ENCODE measurements at places on chromosomes 2 and 18. TPM values are rescaled to one million over a fixed set of nuclear protein-coding genes. Genes with fewer than 3 reads are reported as not detected.

- H3K27ac ChIP-seq = no peak overlapping the region
- H3K36me3 ChIP-seq = peaks cover 3% of the 10 kb centered on the region
- DNase-seq = peak; percentile 41
Measured at GRCh38 chr2:240500561-240501423, 57.0 kb downstream of the ANKMY1 start.

GRCh38 chr2:180647621-180648020 is 332.8 kb upstream of the UBE2E3 start:
- H3K36me3 ChIP-seq = no peaks in the 10 kb centered on the region
- H3K4me1 ChIP-seq = peaks cover 4% of the 10 kb centered on the region
- no peaks in the 10 kb centered on the region for H3K27me3 ChIP-seq
- H3K27ac ChIP-seq = no peak overlapping the region

Gene NYAP2
- total RNA-seq = under 0.01 TPM

- no peak overlapping the region for H3K27ac ChIP-seq
- H3K4me1 ChIP-seq = no peaks in the 10 kb centered on the region
- H3K4me3 ChIP-seq = no peak overlapping the region
- no peaks in the 10 kb centered on the region for H3K36me3 ChIP-seq
- no peaks in the 10 kb centered on the region for H3K27me3 ChIP-seq
- DNase-seq = no peak
Measured at GRCh38 chr2:123913143-123913735, 111.8 kb upstream of the CNTNAP5 start.

GRCh38 chr2:218856167-218856895 is 3.3 kb upstream of the WNT6 start:
- H3K27me3 ChIP-seq = peaks cover 75% of the 10 kb centered on the region
- H3K27ac ChIP-seq = no peak overlapping the region
- DNase-seq = peak; percentile 35
- peaks cover 8% of the 10 kb centered on the region for H3K4me1 ChIP-seq
- H3K4me3 ChIP-seq = no peak overlapping the region
- H3K36me3 ChIP-seq = no peaks in the 10 kb centered on the region

- no peaks in the 10 kb centered on the region for H3K4me1 ChIP-seq
- H3K4me3 ChIP-seq = no peak overlapping the region
- no peak for DNase-seq
- H3K27me3 ChIP-seq = peaks cover 6% of the 10 kb centered on the region
Measured at GRCh38 chr2:48264627-48265026, 265.3 kb upstream of the STON1 start.

DNA sequence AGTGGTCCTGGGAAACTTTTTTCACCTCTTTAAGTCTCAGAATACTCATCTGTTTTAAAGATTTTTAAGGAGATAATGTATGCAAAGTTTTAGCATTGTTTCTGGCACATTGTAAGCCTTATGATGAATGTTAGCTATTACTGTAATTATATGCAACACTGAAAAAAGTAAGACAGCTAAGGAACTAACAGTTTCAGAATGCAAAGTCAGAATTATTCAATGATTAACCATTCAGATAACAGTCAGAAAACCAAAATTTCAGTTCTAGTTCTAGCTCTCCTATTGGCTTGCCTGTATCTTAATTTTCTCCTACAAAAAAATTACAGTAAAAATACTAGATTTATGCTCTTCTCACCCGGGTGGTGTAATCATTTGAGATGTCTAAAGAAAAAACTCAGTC is 101.1 kb downstream of the SLC4A10 start:
- no peak for DNase-seq
- H3K4me1 ChIP-seq = no peaks in the 10 kb centered on the region
- no peaks in the 10 kb centered on the region for H3K36me3 ChIP-seq
- no peak overlapping the region for H3K27ac ChIP-seq

GRCh38 chr18:26134107-26134506 is 438 bp downstream of the PSMA8 start:
- no peaks in the 10 kb centered on the region for H3K4me1 ChIP-seq
- no peaks in the 10 kb centered on the region for H3K36me3 ChIP-seq
- H3K27me3 ChIP-seq = no peaks in the 10 kb centered on the region
- H3K4me3 ChIP-seq = no peak overlapping the region

Gene GPBAR1
- 0.36 TPM for total RNA-seq

Gene CPO
- not detected for total RNA-seq

GRCh38 chr2:217462121-217462520 is 540.7 kb downstream of the TNS1 start:
- no peaks in the 10 kb centered on the region for H3K4me1 ChIP-seq
- H3K27ac ChIP-seq = no peak overlapping the region
- no peaks in the 10 kb centered on the region for H3K27me3 ChIP-seq
- no peak for DNase-seq
- H3K4me3 ChIP-seq = no peak overlapping the region

DNA sequence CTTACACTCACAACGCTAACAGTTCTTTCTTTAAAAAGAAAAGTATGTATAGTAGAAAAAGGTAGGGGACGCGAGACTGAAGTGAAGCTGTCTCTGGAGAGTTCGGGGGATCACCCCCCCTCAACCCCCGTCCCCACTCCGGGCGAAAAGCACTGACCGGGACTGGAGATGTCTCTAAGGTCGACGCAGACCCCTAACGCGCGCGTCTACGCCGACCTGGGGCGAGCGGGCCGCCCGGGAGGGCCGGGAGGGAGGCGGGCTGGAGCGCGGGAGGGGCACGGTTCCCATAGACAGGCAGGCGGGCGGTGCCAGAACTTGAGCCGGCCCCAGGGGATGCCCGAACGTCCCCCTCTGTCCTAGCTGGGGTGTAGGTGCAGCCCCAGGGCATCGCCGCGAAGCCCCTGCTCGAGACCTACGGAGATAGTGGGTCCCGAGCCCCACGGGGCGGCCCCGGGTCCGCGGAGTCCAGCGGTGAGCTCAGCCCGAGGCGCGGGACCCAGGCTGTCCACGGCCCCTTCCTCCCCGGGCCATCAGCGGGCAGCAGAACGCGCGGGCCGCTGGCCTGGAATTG is 82.2 kb downstream of the CHRNA1 start:
- H3K27ac ChIP-seq = peak overlapping the region; percentile 86
- DNase-seq = peak; percentile 94

- no peaks in the 10 kb centered on the region for H3K36me3 ChIP-seq
- no peak overlapping the region for H3K4me3 ChIP-seq
- H3K27me3 ChIP-seq = no peaks in the 10 kb centered on the region
- H3K27ac ChIP-seq = no peak overlapping the region
Measured at GRCh38 chr2:170354855-170355780, 177.2 kb downstream of the MYO3B start.

GRCh38 chr18:54743605-54743995 is 84.7 kb upstream of the RAB27B start:
- H3K36me3 ChIP-seq = no peaks in the 10 kb centered on the region
- H3K4me1 ChIP-seq = peaks cover 47% of the 10 kb centered on the region
- H3K4me3 ChIP-seq = no peak overlapping the region
- DNase-seq = no peak
- H3K27ac ChIP-seq = peak overlapping the region; percentile 84

GRCh38 chr2:29560566-29560965 is 360.8 kb downstream of the ALK start:
- no peak overlapping the region for H3K27ac ChIP-seq
- DNase-seq = no peak
- H3K4me3 ChIP-seq = no peak overlapping the region
- no peaks in the 10 kb centered on the region for H3K27me3 ChIP-seq
- no peaks in the 10 kb centered on the region for H3K4me1 ChIP-seq

GRCh38 chr2:108417254-108417653 is 31.8 kb upstream of the GCC2 start:
- H3K36me3 ChIP-seq = no peaks in the 10 kb centered on the region
- H3K27me3 ChIP-seq = no peaks in the 10 kb centered on the region
- H3K27ac ChIP-seq = no peak overlapping the region
- peaks cover 5% of the 10 kb centered on the region for H3K4me1 ChIP-seq
- no peak for DNase-seq
- H3K4me3 ChIP-seq = no peak overlapping the region

Gene KCNS3
- total RNA-seq = 2.7 TPM

Gene LOXHD1
- not detected for total RNA-seq

Gene CCL20
- 1.2 TPM for total RNA-seq

Gene TMEFF2
- total RNA-seq = under 0.01 TPM

- peak overlapping the region; percentile 70 for H3K4me3 ChIP-seq
- H3K4me1 ChIP-seq = peaks cover 43% of the 10 kb centered on the region
- no peaks in the 10 kb centered on the region for H3K27me3 ChIP-seq
Measured at GRCh38 chr18:22558945-22559385, 141.2 kb upstream of the CTAGE1 start.

Gene SUCLG1
- 57.2 TPM for total RNA-seq

Gene RAB6D
- total RNA-seq = under 0.01 TPM

Gene ATOH8
- total RNA-seq = 18.6 TPM

GRCh38 chr2:176270100-176270750 is 983 bp downstream of the MTX2 start:
- H3K36me3 ChIP-seq = peaks cover 4% of the 10 kb centered on the region
- H3K4me3 ChIP-seq = peak overlapping the region; percentile 94
- no peak for DNase-seq
- no peaks in the 10 kb centered on the region for H3K27me3 ChIP-seq

DNA sequence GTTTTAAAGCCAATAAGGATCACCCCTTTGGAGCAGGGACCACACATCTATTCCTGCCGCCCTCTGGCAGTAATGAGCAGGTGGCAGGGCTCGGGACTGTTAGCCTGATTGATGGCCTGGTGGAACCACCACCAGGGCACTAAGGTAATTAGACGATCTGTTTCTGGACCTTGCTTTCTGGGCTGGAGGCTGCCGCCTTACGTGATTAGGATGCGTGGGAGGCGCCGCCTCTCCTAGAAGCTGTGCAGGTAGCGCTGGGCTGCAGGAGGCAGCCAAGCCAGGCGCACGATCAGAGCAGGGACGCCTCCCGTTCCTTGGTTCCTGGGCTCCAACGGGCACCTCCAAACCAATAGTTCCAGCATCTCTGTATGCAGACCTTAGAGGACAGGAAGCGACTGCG is 242.6 kb upstream of the RAB12 start:
- peaks cover 6% of the 10 kb centered on the region for H3K27me3 ChIP-seq
- H3K27ac ChIP-seq = no peak overlapping the region
- peaks cover 25% of the 10 kb centered on the region for H3K4me1 ChIP-seq
- no peak for DNase-seq
- no peaks in the 10 kb centered on the region for H3K36me3 ChIP-seq
- no peak overlapping the region for H3K4me3 ChIP-seq

Gene XDH
- under 0.01 TPM for total RNA-seq

DNA sequence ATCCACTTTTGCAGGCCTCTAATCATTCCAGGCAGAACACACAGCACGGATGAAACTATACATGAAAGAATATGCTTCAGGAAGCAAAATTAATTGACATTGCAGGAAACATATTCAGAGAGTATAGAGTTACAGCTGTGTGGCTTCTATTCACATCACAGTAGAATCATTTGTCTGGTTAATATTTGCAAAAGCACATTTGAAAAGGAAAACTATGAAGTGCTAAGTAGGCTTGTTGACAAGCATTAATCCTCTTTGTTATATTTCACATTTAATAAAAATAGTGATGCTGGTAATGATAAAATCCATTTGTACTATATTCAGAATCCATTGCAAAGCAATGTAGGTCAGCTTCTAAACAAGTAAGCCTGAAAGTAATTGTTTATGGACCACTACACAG is 32.2 kb upstream of the PIK3C3 start:
- H3K27ac ChIP-seq = no peak overlapping the region
- DNase-seq = no peak

Gene CLEC4F
- not detected for total RNA-seq

DNA sequence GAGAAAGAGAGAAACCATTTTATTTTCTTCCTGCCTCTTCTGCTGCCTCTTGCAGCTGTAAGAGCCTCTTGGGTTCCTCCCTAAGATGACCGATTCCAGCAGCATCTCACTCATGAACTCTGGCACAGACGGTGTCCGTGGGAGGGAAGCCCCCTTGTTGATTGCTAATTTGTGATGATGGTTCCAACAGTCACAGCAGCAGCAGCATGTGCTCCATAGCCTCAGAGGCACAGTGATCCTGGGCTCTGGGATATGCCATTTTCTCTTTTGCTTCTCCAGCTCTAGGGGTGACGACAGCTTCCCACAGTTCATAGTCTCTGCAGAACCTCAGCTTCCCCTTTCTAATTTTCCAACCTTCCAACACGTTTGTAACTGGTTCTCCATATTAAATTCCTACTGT is 324.2 kb upstream of the HS6ST1 start:
- H3K4me3 ChIP-seq = no peak overlapping the region
- no peaks in the 10 kb centered on the region for H3K4me1 ChIP-seq
- no peak overlapping the region for H3K27ac ChIP-seq
- H3K36me3 ChIP-seq = no peaks in the 10 kb centered on the region

GRCh38 chr2:58665154-58665553 is 424.0 kb upstream of the FANCL start:
- DNase-seq = no peak
- no peaks in the 10 kb centered on the region for H3K27me3 ChIP-seq
- H3K4me1 ChIP-seq = no peaks in the 10 kb centered on the region
- H3K4me3 ChIP-seq = no peak overlapping the region
- H3K36me3 ChIP-seq = no peaks in the 10 kb centered on the region

DNA sequence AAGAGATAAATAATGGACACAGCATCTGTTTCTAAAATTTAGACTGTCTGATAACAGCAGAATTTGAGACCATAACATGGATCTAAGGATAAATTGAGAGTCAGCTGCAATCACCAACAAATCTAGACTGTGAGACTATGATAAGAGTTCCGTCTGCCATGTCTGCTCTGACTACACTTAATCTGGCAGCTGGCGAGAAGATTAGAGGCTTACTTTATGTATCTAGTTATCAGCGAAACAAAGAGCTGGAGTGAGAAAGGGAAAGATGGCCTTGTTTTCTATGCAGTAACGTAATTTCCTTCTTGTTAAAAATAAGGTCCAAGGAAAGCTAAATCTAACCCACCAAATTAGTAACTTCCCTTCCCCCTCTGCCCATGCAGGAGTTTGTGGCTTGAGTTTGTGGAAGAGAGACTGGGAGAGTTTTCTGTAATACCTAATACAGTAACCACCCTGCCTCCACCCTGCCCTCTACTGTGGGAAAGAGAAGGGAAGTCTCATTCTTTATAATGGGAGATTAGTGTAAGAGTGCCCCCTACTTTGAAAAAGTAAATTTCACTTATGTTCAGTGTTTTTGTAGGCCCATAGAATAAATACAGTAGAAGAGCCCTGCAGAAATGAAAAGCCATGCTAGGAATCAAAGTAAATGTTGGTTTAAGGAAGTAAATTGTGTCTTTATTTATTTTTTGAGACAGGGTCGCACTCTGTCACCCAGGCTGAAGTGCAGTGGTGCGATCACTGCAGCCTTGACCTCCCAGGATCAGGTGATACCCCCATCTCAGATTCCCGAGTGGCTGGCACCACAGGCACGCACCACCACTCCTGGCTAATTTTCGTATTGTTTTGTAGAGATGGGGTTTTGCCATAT is 27.5 kb downstream of the EML4 start:
- DNase-seq = no peak
- H3K4me3 ChIP-seq = no peak overlapping the region
- H3K27ac ChIP-seq = peak overlapping the region; percentile 15
- no peaks in the 10 kb centered on the region for H3K36me3 ChIP-seq
- H3K4me1 ChIP-seq = peaks cover 59% of the 10 kb centered on the region
- no peaks in the 10 kb centered on the region for H3K27me3 ChIP-seq

- no peak for DNase-seq
- H3K36me3 ChIP-seq = no peaks in the 10 kb centered on the region
- H3K4me1 ChIP-seq = no peaks in the 10 kb centered on the region
- no peaks in the 10 kb centered on the region for H3K27me3 ChIP-seq
Measured at GRCh38 chr2:4873876-4874593, 818.1 kb upstream of the SOX11 start.

- H3K4me3 ChIP-seq = no peak overlapping the region
- H3K4me1 ChIP-seq = no peaks in the 10 kb centered on the region
- no peak for DNase-seq
- no peak overlapping the region for H3K27ac ChIP-seq
- no peaks in the 10 kb centered on the region for H3K36me3 ChIP-seq
Measured at GRCh38 chr18:69759046-69759445, 188.6 kb downstream of the CD226 start.

GRCh38 chr18:64131314-64131713 is 17.6 kb downstream of the LINC00305 start:
- H3K4me3 ChIP-seq = no peak overlapping the region
- DNase-seq = no peak
- no peaks in the 10 kb centered on the region for H3K27me3 ChIP-seq
- no peaks in the 10 kb centered on the region for H3K36me3 ChIP-seq
- no peaks in the 10 kb centered on the region for H3K4me1 ChIP-seq
